ENCODE measurements at places on chromosomes 1 and 21. TPM values are rescaled to one million over a fixed set of nuclear protein-coding genes. Genes with fewer than 3 reads are reported as not detected.

Gene OR2AJ1
- not detected for total RNA-seq

Gene A3GALT2
- total RNA-seq: 0.09 TPM

Gene LCA5L
- total RNA-seq: 0.65 TPM

Gene SGIP1
- total RNA-seq: 25.2 TPM

Gene DNALI1
- total RNA-seq: 0.26 TPM

Gene CAMK1G
- total RNA-seq: not detected

Gene CSMD2
- under 0.01 TPM for total RNA-seq

Gene FCN3
- not detected for total RNA-seq

Data from dermis lymphatic vessel endothelial cell (primary cell).